Stimulated activated naive CD8-positive, alpha-beta T cell treated with anti-CD3 and anti-CD28 coated beads, Interleukin-15, Interleukin-2, amounts not matched to agents 100 U/mL and 50 U/mL, for 24 hours (primary cell): ENCODE measurements at places on chromosomes 5 and 9.

GRCh38 chr9:128392302-128393144, 21.3 kb downstream of the URM1 start:
- no peak for DNase-seq

DNA sequence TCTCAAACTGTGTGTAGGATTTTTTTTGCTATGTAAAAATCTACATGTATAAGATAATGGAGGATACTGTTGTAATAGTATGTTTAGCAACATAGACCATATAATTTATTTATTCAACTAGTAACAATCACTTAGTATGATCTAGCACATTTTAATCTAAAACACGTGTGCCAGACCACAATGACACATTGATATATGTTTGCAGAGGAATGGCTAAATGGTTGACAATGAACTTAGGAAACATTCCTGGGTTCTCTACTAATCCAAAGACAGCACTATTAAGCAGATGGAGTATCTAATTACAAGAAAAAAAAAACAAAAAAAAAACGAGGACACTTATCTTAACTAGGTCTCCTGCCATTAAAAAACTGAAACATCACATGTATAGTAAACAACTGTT, 261.7 kb upstream of the PAPPA start:
- DNase-seq, result no peak

DNA sequence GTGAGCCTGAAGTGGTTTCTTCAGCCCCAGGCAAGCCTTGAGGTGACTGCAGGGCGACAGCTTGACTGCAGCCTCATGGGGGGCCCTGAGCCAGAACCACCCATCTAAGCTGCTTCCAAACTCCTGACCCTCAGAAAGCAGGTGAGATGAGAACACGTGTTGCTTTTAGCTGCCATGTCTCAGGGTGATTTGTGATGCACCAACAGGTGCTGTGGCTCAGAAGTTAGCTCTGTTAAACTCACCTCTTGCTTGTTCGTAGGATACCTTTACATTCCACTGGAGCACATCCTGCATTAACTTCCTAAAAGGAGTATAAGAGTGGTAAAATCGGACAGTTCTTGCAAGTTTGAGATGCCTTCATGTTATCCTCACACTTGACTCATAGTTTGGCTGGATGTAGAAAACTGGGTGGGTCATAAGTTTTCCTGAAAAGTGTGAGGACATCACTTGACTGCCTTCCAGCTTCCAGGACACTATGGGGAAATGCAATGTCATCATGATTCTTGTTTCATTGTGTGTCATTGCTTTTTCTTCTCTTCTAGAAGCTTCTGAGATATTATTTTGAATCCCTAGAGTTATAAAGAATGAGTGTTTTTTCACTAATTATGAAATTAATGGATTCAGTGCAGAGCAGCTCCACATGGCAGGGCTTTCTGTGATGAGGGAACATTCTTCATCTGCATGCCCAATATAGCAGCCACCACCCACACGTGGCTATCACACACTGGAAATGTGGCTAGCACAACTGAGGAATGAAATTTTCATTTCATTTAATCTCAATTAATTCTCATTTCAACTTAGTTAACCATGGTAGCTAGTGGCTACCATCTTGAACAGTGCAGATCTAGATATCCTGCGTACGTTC, 92.3 kb downstream of the HSD17B3 start:
- DNase-seq, result no peak

GRCh38 chr5:82620957-82621600, 342.9 kb upstream of the RPS23 start:
- no peak for DNase-seq

- DNase-seq, result peak; percentile 64
These were observed 448 bp downstream of the RELL2 start for GRCh38 chr5:141637123-141637766.

- DNase-seq, result no peak
These were observed 235.0 kb upstream of the VLDLR start for GRCh38 chr9:2386566-2386965.

DNA sequence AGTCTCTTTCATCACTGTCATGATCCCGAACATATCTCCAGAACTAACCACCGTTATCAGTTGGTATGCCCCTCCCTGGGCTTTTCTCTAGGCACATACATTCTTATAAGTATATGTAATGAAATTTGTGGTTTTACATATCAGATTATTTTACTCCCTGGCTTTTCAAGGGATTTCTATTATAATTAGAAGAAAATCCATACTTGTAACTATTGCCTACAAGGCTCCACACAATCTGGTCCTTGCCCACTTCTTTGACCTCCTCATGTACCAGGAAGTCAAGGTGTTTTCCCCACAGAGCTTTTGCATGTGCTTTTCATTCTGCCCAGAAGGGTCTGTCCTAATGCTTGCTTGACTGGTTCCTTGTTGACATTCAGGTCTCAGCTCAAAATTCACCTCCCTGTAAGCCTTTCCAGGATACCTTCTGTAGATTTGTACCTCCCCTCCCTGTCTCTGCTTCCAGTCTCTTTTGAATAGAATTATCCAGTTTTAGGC, 33.6 kb upstream of the HSD17B4 start:
- no peak for DNase-seq

- no peak for DNase-seq
These were observed 146.3 kb downstream of the SNCAIP start for GRCh38 chr5:122458278-122458872.

GRCh38 chr9:91214867-91215266, 146.9 kb downstream of the AUH start:
- no peak for DNase-seq

DNA sequence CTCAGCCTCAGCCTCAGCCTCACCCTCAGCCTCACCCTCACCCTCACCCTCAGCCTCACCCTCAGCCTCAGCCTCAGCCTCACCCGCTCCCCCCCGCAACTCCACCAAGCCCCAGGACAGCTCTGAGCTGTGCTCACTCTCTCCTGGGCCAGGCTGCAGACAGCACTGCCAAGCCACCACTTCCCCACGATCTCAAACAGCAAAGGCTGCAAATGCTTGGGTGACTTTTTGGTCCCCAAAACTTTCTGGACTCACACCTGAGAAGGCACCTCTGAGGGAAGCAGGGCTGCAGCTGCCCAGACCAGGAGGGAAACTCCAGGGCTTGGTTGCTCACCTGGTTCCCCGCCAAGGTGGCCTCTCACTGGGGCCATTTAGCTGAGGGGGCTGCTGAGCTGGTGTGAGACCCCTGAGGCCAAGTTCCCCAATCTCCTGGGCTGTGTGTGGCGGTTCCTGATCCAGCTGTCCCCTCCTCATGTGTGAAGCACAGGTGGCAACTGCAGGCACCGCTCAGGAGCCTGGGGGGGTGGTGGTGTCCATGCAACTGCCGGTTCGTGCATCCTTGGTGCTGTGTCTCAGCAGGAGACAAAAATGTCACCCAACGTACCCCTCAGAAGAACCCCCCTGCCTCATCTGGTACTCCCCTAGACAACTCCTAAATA, 17.8 kb downstream of the MRPL36 start:
- no peak for DNase-seq

DNA sequence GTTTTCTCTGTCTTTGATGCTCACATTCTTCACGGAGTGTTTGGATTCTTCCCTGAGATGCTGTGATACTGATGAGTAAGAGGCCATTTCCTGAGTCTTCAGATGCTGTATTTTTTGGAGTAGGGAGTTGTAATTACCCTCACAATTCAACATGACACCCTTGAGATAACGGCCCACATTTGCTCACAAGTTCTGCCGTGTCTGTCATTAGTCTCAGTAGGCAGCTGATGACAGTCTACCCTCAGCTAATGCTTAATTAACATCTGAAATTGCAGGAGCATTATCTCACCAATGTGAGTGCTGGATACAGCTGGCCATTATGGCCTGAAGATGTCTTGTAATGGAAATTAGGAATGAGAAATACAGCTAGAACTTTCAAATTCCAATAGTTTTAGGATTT, 307.1 kb upstream of the ADCY2 start:
- no peak for DNase-seq

GRCh38 chr9:87276851-87277261, 220.8 kb upstream of the DAPK1 start:
- no peak for DNase-seq

GRCh38 chr9:71791875-71792274, 23.6 kb upstream of the CEMIP2 start:
- no peak for DNase-seq

DNA sequence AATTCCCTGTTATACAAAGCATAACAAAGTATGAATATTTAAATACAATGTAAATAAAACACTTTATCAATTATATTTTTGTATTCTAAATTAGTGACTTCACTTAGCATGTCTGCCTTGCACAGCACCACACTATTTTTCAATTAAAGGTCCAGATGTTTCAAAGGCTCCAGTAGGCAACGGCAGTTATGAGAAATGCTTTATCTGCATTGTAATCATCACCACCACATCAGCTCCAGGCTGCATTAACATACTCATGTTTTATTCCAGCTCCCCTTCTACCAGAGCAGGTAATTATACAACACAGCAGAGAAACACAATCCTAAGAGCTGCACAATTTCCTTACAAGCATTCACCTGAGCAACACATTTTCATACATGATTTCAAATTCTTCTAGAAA, 102.8 kb downstream of the MAPKAP1 start:
- no peak for DNase-seq

DNA sequence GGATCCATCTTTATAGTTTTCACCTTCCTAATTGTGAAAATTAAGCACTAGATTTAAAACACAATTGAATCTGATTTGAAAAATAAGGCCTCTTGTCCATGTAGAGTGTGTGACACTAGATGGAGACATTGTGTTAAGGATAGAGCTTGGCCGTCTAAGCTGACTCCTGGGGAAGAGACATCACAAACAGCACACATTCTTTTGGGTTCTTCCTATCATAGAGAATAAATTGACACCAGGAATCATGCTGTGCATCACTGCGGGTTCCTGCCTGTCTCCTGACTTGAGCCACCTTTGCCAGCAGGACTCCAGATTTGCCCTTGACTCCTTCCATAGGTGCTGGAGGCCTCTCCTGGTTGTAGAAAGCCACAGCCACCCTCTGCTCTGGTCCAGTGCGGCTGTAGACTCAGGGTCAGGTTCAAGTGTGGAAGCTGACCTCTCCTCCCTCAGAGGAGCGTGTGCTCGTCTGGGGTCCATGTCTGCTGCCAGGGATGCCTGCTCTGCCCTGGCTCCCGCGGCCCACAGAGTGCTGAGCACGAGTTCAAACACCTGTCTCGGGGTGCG, 11.2 kb downstream of the ROPN1L start:
- DNase-seq, result no peak

DNA sequence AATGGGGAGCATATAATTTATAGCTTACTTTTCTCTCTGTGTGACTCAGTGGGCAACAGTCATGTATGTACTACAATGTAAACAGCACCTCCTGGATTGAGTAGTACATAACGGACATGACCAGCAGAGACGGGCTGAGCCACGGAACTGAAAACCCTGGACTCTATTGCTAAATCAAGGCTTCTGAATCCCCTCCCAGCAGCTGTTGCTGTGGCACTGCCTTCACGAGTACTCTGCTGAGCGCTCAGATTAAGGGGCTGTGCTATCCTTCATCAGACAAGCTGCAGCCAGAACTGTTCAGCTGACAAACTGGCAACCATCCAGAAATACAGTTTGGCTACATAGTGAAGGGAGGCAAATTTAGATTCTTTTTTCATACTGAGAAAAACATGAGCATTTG, 131.3 kb upstream of the CCDC180 start:
- no peak for DNase-seq

DNA sequence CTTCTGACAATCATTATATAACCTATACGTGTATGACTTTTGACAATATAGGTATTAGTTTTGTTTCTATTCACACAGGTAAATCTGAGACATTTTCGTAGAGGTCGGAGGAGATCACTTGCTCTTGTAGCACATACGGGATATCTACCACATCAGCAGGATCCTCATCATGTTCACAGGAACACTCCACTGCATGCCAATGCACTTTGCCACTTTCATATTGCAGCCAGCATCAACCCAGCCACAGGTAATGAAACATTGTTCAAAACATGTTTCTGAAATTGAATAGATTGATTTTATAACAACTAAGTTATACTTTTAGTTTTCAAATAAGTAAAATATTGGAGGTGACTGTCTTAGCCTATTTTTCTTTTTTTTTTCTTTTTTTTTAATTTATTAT, 50.0 kb downstream of the DMXL1 start:
- no peak for DNase-seq

DNA sequence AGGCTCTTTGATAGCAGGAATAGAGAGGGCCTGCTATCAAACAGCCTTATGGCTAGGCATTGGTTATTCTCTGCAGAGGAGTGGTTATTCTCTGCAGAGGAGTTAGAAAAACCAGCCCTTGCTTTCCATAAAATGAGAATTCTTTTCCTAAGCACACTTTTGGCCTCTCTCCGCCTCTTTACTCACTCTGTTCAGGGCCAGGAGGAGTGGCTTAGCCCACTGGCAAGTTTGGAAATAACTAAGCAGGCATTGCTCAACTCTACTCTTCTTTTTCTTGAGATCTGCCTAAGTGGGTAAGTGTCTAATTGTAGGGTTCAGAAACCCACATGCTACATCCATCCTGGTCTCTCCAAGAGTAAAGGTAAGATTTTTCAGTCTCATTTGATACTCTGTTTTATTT, 341.7 kb downstream of the KIAA0825 start:
- no peak for DNase-seq

DNA sequence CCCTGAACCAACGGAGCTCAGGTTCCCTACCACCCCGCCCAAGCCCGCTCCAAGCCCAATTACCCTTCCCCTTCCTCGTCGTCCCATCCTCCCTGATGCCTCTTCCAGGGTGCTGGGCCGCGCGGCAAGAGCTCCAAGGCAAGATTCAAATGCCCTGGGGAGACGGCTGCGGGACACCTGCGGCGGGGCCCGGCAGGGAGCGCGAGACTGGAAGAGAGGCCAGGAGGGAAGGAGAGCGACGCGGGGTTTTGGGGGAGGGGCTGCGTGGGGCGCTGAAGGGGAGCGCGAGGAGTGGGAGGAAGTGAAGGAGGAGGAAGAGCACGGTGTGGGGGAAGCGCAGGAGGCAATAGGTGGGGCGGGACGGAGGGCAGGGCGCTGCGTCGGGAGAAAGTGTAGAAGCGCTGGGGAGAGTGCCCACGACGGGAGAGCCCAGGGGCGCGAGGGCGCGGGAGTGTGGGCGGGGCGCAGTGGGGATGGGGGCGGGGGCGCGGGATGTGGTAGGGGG, 975 bp upstream of the NXNL2 start:
- no peak for DNase-seq

DNA sequence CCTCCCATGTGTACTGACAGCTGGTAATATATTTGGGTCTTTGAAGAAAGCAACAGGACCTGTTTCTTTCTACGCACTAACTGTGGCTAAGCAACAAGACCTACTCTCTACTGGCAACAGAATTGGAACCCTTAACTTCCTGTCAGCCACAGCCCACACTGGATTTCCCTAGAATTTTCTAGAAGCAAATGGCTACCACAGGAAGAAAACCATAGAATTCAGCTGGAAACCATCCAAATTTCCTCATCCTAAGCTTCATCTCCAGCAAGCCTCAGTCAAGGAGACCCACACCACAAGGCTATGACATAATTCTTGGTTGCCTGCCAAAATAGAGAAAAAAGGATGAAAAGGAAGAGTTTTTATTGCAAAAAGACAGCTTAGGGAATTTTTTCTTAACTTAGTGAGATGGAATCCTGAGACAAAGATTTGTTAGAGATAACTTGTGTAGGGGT, 171.8 kb upstream of the TNC start:
- no peak for DNase-seq

GRCh38 chr5:142278627-142279026, 46.2 kb downstream of the SPRY4 start:
- DNase-seq, result no peak
